Activated naive CD8-positive, alpha-beta T cell treated with anti-CD3 and anti-CD28 coated beads, Interleukin-2, amount 10 ng/mL, durations not matched to agents 7 days and 5 days (primary cell): ENCODE measurements at places on chromosomes 5 and 9. TPM values are rescaled to one million over a fixed set of nuclear protein-coding genes. Genes with fewer than 3 reads are reported as not detected.

GRCh38 chr9:115640887-115641286 lies 512.7 kb upstream of the PAPPA start:
- DNase-seq, result no peak
- no peak overlapping the region for H3K4me3 ChIP-seq
- no peaks in the 10 kb centered on the region for H3K4me1 ChIP-seq

DNA sequence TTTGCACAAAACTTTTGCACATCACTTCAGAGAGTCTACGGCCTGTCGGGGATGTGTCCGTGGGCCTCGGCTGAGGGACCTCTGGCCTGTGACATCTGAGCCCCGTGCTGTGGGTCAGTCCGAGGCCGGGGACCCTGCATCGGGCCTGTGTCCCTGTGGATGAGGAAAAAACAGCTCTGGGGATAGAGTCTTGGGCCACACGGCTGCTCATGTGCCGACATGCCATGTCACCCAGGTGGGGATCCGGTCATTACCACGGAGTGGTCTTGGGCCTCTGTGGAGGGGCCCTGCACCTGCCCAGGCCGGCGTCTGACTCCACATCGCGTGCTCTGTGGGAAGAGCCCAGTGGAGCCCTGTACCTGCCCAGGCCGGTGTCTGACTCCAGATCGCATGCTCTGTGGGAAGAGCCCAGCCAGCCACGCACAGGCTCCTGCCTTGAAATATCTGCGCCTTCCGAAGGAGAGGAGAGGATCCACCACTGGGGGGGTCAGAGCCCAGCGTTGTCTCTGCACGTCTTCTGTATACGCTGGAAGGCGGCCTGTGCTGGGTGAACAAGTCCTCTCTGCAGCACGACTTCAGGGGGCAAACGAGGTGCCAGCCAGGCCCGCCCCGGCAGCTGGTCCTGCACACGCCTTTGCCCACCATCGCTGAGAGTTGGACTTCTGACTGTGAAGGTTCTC lies 27.5 kb upstream of the IRX4 start:
- no peaks in the 10 kb centered on the region for H3K36me3 ChIP-seq
- H3K27ac ChIP-seq, result no peak overlapping the region
- no peak for DNase-seq
- no peak overlapping the region for H3K4me3 ChIP-seq
- H3K4me1 ChIP-seq, result no peaks in the 10 kb centered on the region

GRCh38 chr5:54415147-54415546 lies 40.4 kb upstream of the HSPB3 start:
- H3K36me3 ChIP-seq, result no peaks in the 10 kb centered on the region
- H3K27me3 ChIP-seq, result peaks cover 16% of the 10 kb centered on the region
- no peak overlapping the region for H3K27ac ChIP-seq
- H3K4me1 ChIP-seq, result no peaks in the 10 kb centered on the region

- no peak for DNase-seq
- no peak overlapping the region for H3K4me3 ChIP-seq
- no peak overlapping the region for H3K27ac ChIP-seq
- H3K4me1 ChIP-seq, result no peaks in the 10 kb centered on the region
- no peaks in the 10 kb centered on the region for H3K36me3 ChIP-seq
Measured at GRCh38 chr5:98076501-98076900, 697.0 kb upstream of the RGMB start.

DNA sequence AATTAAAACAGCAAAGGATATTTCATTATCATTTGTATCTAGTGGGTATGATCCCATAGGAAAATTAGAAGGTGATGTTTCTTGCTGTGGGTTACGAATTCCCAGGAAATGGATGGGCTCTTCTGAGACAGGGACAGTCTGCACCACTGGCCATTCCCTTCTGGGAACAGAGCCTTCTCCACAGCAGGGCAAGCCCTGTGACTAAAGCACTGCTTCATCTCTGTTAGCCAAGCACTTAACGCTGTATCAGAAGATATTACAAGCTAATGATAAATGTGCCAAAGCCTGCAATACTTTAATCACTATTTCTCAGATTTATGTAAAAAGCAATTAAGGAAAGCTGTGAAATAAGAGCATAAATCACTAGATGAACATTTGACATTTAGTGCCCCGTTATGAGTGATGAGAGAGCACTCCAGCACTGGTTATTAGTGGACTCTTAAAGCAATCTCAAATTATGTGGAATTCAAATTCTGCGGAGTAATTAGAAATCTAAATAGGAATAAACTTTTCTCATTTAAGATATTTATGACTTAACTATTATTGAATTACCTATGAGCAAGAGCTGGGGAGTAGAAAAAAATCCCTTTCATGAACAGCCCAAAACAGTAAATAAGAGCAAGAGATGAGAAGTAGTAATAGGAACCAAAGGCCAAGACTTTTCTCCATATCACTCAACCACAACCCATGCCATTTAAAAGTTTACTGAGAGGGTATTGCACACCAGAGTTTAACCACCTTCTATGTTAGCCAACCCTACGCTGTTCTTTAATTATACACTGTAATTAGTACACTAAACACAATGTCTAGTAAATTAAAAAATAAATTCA lies 49.2 kb downstream of the FAM240B start:
- H3K4me1 ChIP-seq, result peaks cover 3% of the 10 kb centered on the region
- no peak for DNase-seq
- no peaks in the 10 kb centered on the region for H3K27me3 ChIP-seq
- no peak overlapping the region for H3K4me3 ChIP-seq
- no peaks in the 10 kb centered on the region for H3K36me3 ChIP-seq

The CFAP90 gene
- total RNA-seq, result not detected

The ERCC8 gene
- 8.8 TPM for total RNA-seq

The TMC1 gene
- total RNA-seq, result not detected
